SK-N-DZ (cell line): ENCODE measurements at places on chromosomes 1 and 21.

GRCh38 chr1:152024223-152024622 lies 12.6 kb downstream of the S100A11 start:
- no peak for DNase-seq

DNA sequence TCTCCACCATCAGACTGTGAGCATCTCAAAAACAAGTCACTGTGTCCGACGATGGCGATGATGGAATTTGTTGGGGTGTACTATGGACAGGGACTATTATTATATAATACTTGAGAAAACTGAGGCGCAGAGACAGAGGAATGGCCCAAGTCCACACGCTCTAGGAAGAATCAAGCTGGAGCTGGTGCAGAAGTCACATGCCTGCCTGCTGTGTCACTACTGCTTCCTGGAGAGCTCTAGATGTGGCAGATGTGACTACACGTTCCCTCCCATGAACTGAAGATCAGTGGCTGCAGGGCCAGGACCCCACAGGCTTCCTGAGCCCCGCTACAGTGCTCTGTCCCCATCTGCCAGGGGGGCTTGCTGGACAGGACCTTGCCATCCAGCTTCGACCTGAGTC lies 56.9 kb downstream of the TRABD2B start:
- no peak for DNase-seq

DNA sequence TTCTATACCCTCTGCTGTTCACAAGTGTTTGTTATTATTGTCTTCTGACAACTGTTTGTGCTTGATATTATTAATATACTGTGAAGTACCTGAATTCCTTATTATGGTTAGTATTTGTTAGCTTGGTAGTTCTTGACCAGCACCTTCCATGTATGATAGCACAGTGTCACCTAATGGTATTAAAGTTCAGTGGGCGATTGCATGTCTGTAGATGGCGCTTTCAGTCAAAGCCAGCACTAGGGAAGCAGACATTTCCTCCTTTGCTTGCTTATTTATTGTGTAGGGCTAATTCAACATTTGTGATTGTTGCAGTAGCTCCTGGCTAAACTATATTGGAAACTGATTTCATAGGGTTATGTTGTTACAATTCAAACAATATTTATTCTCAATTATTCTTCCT lies 218.0 kb downstream of the ZP4 start:
- DNase-seq: peak; percentile 8

GRCh38 chr1:45359882-45360513 lies 19.8 kb upstream of the MUTYH start:
- peak; percentile 21 for DNase-seq

DNA sequence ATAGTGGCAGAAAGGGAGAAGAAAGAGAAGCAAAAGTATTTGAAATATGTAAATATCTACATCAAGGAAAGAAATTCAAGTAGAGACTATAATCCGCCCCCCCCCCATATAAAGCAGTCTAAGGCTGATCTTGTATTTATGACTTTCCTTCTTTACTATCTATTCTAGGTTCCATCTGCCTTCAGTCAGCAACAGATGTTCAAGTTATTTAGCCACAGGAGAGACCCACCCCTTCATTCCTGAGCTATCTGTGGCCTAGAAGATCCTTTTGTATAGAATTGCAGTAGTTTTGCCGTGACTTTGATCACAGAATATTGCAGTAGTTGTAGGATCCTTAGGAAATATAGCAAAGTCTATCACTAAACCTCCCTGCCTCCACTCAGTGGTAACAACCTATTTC lies 10.7 kb upstream of the BSDC1 start:
- no peak for DNase-seq

DNA sequence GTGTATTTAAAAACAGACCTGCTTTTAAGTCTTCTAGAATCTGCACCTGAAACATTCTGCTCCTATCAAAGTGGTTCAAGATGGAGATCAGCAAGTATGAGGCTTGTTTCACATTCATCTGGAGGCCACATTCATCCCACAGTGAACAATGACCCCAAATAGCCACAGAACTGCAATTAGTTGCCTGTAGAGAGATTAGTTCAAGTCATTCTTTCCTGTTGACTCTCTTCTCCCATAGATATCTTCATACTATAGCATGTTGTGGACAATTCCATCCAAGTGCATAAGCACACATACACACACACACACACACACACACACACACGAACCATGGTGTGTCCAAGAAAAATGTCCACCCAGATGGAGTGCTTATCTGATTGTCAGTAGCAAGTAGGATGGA lies 101.7 kb upstream of the FGGY start:
- DNase-seq: no peak
